ENCODE measurements at places on chromosomes 2 and 18.

DNA sequence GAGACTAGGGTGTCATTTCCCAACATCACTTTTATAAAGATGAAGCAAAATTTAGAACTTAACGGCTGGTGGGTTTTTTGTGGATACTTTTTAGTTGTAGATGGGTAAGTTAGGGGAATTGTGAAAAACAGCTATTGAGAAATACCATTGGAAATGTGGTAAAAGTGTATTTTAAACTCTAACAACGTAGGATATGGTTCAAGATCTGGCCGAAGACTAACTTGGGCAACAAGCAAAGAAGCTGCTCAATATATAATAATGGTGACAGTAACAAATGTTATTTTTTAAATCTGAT, 1.6 kb downstream of the DNAH7 start:
- DNase-seq, result no peak

DNA sequence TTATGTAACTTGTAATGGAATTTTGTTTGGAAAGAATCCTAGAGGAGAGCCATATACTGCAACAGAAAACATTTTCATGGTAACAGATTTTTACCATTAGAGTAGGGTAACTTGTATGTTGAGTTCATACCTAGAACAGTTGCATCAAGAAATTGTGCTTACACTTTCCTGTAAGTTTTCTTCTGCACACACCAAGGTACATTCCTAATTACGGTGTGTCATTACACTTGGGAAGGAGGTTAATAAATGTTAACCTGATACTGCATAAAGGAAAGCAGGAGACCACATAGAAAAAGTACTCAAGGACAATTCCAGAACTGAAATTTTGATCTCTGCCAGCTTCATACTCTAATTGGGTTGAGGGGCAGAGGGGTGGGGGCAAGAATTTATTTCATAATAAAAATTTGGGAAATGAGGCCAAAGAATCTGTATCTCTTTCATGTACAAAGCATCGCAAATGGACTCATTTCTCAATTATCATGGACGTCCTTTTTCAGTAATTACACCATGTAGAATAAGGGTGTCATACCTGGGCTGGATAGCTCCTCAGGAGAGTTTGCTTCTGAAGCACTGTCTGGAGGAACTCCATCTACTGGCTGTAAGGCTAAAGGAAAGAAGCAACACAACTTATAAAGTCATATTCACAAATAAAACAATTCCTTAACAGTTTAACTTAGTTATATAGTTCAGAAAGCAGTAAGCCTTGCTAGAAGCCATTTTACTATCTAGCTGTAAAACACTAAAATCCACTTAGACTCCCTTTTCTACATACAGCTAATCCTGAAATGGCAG, 82.8 kb upstream of the GRB14 start:
- DNase-seq, result no peak

- DNase-seq, result no peak
Measured at GRCh38 chr18:75087119-75088020, 121.6 kb downstream of the PTGR3 start.

DNA sequence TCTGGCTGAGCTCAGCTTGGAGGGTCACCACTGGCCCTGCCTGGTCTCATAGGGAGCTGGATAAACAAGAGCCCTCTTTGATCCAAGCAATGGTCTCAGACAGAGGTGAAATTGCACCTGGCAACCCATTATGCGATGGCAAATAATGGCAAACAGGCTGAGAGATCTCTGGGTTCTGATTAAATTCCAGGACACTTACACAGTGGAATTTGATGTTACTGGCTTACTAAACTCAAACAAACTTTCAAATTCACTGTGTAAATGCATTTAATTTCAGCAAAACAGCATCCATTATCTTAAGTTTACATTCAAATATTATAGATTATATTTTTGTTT, 19.5 kb upstream of the STAT4 start:
- no peak for DNase-seq

- DNase-seq, result no peak
Measured at GRCh38 chr2:235391921-235392615, 101.8 kb upstream of the AGAP1 start.

DNA sequence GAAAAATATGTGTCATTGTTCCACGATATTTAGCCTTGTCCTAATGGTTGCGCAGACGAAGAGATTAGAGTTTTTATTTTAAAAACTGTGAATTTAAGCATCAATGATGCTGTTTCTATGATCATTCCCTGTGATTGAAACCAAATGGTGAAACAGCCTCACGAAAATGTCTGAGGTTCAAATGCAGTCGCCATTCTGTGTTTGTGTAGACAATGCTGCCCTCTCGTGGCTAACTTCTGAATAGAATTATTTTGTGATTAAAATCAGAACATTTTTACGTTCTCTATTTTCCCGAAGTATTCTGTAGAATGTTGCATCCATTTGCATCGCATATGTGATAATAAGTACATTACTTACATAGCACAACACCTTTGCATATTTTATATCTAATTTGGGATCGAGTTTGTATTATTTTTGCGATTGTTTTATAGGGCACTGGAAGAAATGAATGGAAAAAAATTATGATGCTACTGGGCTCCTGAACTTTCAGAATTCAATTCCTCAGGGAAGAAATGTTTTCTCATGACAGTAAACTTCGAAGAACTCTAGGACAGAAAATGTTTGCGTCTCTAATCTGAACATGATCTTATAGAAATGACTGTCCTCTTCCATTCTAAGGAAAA, 54.8 kb upstream of the CREB1 start:
- peak; percentile 17 for DNase-seq

- DNase-seq, result no peak
Measured at GRCh38 chr2:168008646-168009195, 238.7 kb downstream of the STK39 start.

DNA sequence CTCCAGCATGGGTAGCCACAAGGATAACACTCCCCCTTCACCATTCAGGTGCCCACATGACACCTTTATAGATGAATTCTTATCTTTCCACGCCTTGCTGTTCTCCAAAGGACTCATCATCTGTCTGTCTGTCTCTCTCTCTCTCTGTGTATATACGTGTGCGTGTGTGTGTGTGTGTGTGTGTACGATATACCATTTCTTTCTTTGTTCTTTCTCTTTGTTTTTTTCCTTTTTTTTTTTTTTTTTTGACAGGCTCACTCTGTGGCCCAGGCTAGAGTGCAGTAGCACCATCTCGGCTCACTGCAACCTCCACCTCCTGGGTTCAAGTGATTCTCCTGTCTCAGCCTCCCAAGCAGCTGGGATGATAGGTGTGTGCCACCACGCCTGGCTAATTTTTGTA, 98.2 kb downstream of the DLGAP1 start:
- DNase-seq, result no peak

DNA sequence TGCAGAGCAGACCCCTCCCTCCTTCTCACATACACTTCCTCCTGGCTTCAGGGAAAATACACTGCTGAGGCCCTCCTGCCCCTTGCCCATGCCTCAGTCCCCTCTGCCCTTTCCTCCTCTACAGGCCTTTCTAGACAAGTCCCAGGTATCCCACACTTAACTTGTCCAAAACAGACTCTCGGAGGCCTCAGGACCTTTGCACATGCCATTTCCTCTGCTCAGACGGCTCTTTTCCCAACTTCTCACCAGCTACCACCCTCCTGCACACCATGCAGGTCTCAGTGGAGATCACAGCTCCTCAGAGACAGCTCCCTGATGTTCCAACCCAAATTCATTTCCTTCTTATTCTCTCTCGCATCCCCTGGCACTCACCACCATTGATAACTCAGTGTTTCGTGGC, 11.7 kb downstream of the TBC1D8 start:
- no peak for DNase-seq

GRCh38 chr2:29479401-29479800, 364.2 kb downstream of the CLIP4 start:
- no peak for DNase-seq

- DNase-seq, result no peak
Measured at GRCh38 chr2:43367012-43367782, 140.8 kb upstream of the ZFP36L2 start.

GRCh38 chr2:55609938-55610578, 7.4 kb downstream of the PPP4R3B start:
- no peak for DNase-seq

- no peak for DNase-seq
Measured at GRCh38 chr2:216871333-216871934, 11.6 kb upstream of the TNP1 start.

- DNase-seq, result no peak
Measured at GRCh38 chr2:199490049-199490448, 32.3 kb upstream of the SATB2 start.

GRCh38 chr2:127594116-127594591, 51.8 kb upstream of the GPR17 start:
- DNase-seq, result no peak

GRCh38 chr2:64620661-64621060, 33.1 kb downstream of the SERTAD2 start:
- no peak for DNase-seq

GRCh38 chr2:27086724-27087593, at the start of gene KHK:
KHK (plus strand) TSS chr2:27086772; CDS start chr2:27087260, 488 bp downstream.
- DNase-seq, result no peak

DNA sequence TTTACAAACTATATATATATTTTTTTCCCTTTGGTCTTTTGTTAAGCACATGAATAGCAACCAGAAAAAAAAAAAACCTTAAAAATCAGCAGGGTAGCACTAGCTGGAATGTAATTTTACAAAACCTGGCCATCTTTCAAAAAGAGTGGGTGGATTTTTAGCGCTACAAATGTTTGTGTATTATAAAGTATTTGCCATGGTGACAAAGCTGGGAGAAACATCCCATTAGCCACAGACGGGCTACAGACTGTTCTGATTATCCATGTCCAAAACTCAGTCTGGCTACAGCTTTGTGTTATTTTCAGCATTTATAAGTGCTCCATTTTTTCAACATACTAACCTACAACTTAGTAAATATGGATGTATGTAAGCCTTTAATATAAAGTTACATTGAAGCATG, 249.5 kb upstream of the TANK start:
- no peak for DNase-seq

- DNase-seq, result no peak
Measured at GRCh38 chr2:56102098-56102497, 81.7 kb upstream of the CCDC85A start.

GRCh38 chr2:254241-254640, 9.6 kb downstream of the SH3YL1 start:
- no peak for DNase-seq

GRCh38 chr2:20313659-20314058, 37.0 kb downstream of the PUM2 start:
- no peak for DNase-seq

DNA sequence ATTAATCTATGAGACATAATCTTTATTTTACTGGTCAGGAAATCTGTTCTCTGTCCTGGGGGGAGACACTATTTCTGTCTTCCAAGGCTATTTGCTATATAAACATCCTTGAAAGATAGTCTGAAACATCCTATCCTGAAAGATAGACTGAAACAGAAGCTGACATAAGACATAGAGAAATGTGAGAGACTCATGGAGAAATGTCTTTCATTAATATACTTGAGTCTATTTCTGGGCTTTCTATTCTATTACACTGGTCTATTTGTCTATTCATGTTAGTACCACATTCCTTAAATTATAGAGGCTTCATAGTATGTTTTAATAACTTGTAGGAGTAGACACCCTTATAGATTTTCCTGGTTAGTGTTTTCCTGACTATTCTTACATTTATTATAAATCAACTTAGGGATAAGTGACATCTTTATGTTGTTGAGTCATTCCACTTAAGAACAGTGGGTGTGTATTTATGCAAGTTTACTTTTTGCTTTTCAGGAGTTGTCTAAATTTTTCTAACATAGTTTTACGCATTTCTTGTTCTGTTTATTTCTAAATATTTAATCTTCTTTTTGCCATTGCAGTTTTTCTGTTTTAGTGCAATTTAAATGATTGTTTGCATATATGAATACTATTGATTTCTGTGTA, 244.9 kb upstream of the ZSWIM2 start:
- DNase-seq, result no peak

DNA sequence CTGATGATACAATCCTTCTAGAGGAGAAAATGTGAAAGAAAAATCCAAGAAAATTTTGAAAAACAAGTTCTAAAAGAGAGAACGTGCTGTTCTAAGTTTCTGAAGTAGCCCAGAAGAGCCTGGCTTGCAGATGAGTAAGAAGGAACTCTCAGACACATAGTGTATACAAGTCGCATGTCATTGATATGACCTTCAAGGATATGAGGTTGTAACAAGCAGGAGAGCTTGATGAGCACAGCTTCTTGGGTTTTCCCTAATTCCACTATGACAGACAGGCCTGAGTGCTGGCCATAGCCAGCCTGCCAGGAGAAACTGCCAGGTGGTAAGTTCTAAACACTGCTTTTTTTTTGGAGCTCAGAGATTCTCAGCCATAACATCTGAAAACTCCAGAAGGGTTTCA, 235.7 kb upstream of the SIX2 start:
- no peak for DNase-seq

- no peak for DNase-seq
Measured at GRCh38 chr18:9020221-9020620, 82.3 kb upstream of the NDUFV2 start.

DNA sequence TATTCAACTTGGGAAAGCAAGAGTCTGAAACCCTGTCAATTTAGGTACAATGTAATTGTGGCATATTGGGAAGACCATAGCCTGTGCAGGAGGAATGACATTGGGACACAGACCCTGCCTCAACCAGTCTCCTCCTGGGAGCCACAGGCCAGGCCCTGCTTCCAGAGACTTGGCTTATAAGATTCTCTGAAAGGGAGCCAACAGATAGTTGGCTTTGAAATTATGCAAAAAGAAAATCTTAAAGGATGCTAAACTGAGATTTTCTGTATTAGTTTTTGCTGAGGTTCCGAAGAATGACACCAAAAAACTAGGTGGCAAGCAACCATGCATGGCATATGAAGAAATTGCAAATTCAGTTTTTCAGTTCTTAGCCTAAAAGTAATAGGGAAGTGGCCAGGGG, 76.4 kb upstream of the CYRIA start:
- DNase-seq, result no peak

DNA sequence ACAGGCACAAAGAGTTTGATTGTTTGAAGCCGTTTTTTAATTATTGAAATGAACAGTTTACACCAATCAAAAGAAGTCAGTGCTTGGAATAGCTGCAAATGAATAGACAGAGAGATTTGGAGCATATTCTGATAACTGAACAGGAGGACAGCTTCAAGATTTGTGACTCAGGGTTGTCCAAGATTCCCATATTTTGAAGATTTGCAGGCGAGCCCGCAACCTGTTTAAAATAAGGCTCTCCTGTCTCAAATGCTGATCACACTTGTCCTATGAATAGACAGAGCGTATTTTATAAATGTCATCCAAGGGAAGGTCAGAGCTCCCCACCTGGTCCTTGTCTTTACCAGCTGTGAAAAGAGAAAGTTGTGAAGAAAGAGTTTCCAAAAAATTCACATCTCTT, 198.7 kb downstream of the RNF144A start:
- no peak for DNase-seq
